CD4-positive, alpha-beta T cell treated with Interleukin-12 subunit alpha and Interleukin-12 subunit beta, for 1 hour (primary cell): ENCODE measurements at places on chromosomes 6 and 20.

- DNase-seq, result no peak
Measured at GRCh38 chr6:43707269-43707668, 19.7 kb upstream of the MRPS18A start.

GRCh38 chr6:17503051-17503450 is 97.1 kb upstream of the FAM8A1 start:
- DNase-seq, result no peak

- DNase-seq, result peak; percentile 28
Measured at GRCh38 chr6:37503309-37503965, 3.7 kb upstream of the CCDC167 start.

DNA sequence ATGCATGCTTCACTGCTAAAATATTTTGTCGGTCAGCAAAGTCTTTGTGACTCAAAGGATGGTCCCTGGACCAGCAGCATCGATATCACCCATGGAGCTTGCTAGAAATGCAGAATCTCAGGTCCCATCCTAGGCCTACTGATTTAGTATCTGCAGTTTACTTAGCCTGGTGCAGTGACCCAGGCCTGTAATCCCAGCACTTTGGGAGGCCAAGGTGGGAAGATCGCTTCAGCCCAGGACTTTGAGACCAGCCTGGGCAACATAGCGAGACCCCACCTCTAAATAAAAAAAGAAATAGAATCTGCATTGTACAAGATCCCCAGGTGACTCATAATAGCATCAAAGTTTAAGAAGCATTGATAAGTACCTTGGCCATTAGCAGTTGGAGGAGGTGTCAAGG is 248.7 kb downstream of the CD83 start:
- DNase-seq, result no peak

DNA sequence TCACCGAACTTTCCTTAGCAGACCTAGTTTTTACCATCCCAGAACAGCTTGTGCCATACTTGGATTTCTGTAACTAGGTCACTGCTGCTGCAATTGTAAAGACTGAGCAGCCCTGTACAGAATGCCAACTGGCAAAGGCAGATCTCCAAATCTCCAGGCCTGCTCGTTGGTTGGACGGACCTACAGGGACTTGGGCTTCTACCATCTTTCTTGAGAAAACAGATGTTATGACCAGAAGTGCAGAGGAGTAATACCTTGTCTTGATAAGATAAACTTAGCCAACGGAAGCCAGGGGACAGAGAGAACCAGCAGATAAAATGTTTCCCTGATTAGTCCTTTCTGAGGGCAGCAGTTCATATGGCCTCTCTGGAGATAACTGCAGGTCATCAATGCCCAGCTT is 304.1 kb downstream of the RFPL4B start:
- DNase-seq, result no peak

- no peak for DNase-seq
Measured at GRCh38 chr6:16274483-16274882, 36.1 kb downstream of the GMPR start.

- DNase-seq, result no peak
Measured at GRCh38 chr6:72911463-72912155, 289.7 kb downstream of the KCNQ5 start.

DNA sequence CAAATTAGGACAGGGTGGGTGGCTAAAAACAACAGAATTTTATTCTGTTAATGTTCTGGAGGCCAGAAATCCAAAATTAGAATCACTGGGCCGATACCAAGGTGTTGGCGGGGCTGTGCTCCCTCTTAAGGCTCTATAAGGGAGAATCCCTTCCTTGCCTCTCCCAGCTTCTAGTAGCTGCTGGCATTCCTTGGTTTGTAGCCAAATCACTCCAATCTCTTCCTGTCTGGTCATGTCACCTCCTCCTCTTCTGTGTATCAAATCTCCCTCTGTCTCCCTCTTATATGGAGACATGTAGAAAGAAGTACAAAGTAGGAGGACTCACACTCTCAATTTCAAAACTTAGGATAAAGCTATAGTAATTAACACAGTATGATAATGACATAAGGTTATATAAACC is 102.9 kb upstream of the SIRPA start:
- DNase-seq, result no peak

- no peak for DNase-seq
Measured at GRCh38 chr20:19284400-19285178, 72.1 kb downstream of the SLC24A3 start.

- DNase-seq, result no peak
Measured at GRCh38 chr6:140226637-140227036, 852.2 kb upstream of the CITED2 start.

DNA sequence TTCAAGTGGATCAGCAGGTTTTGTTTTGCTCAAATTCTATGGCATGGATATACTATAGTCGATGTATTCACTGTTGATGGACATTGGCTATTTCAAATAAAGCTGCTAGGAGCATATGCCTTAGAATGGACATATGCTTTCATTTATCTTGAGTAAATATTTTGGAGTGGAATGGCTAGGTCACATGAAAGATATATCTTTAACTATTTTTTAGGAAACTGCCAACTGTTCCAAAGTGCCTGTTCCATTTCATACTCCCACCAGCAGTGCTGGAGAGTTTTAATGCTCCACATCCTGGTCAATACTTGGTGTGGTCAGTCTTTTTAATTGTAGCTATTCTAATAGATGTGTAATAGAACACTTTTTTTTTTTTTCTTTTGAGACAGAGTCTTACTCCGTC is 81.1 kb upstream of the PIM1 start:
- DNase-seq, result no peak

GRCh38 chr20:57831326-57831992 is 121.6 kb upstream of the PMEPA1 start:
- DNase-seq, result no peak

- DNase-seq, result no peak
Measured at GRCh38 chr6:13811627-13812358, 2.6 kb downstream of the MCUR1 start.

- DNase-seq, result no peak
Measured at GRCh38 chr6:43328528-43328927, 19.9 kb upstream of the CRIP3 start.

GRCh38 chr6:17497535-17498095 is 102.5 kb upstream of the FAM8A1 start:
- no peak for DNase-seq

- DNase-seq, result no peak
Measured at GRCh38 chr6:136549300-136550044, 750 bp downstream of the MAP7 start.

DNA sequence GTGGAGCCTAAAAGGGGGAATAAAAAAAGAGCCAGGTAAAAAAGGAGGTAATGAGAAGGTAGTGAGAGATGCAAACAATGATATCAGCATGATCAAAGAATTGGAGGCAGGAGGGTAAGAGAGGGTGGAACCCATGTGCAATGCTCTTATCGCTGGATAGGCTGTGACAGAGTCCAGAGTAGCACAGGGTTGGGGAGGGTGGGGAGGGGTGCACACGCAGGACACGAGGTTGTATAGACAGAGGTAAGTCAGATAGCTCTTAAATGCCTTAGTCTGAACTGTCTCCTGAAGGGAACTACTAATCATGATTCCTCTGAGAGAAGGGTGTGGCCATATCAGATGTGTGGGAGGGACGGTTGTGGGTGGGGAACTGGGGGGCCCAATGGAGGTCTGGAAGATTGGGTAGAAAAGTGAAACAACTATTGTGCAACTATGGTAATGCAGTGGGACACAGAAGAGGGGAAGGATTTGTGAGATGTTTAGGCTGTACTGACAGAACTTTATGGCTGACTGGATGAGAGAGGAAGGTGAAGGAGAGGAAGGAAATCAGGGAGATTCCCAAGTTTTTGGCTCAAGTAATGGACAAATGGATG is 354.8 kb downstream of the BTBD9 start:
- DNase-seq, result no peak

- no peak for DNase-seq
Measured at GRCh38 chr20:52105442-52106422, 85.8 kb downstream of the ZFP64 start.

- no peak for DNase-seq
Measured at GRCh38 chr20:41978246-41978790, 360.1 kb upstream of the CHD6 start.

DNA sequence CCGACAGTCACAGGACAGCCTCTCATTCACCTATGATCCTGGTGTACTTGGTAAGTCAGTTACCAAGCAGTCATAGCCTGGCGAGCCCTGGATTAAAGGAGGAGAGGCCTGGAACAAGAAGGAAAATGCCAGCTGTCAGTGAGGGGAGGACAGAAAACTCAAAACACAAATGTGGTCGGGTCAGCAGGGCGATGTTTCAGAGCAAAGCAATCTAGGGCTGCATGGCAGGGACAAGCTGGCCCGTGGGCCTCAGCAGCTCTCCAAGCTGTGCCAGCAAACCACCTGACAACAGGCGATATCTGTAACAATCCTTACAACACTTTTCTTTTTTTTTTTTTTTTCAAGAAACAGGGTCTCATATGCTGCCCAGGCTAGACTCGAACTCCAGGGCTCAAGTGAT is 40.3 kb downstream of the MGME1 start:
- DNase-seq, result no peak

DNA sequence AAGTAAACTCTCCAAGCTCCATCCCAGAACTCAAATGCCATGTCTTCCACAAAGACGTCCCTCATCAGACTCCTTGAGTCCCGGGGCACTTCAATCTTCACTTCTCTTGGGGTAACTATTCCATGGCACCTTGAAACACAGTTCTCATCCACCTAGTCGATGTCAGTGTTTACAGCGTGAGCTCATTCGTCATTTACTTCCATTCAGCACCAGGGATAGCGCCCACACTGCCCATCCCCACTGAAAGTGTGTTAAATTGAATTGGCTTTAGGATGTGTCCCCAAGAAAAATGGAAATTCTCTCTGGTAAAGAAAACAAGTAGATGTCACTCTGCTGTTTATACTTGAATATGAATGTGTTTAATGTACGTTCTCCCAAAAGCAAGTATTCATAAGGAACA is 31.3 kb downstream of the KCNK15 start:
- DNase-seq, result no peak

- DNase-seq, result no peak
Measured at GRCh38 chr6:150641398-150642139, 41.9 kb downstream of the PLEKHG1 start.

- no peak for DNase-seq
Measured at GRCh38 chr6:63553208-63553607, 19.1 kb upstream of the LOC128125822 start.

- DNase-seq, result no peak
Measured at GRCh38 chr6:46583081-46583480, 69.5 kb downstream of the CYP39A1 start.
